ENCODE measurements at places on chromosomes 7 and 10.

- DNase-seq, result no peak
These were observed 37.1 kb downstream of the AP3M1 start for GRCh38 chr10:74113546-74113945.

- DNase-seq, result no peak
These were observed 91.4 kb upstream of the NEBL start for GRCh38 chr10:20988357-20988983.

DNA sequence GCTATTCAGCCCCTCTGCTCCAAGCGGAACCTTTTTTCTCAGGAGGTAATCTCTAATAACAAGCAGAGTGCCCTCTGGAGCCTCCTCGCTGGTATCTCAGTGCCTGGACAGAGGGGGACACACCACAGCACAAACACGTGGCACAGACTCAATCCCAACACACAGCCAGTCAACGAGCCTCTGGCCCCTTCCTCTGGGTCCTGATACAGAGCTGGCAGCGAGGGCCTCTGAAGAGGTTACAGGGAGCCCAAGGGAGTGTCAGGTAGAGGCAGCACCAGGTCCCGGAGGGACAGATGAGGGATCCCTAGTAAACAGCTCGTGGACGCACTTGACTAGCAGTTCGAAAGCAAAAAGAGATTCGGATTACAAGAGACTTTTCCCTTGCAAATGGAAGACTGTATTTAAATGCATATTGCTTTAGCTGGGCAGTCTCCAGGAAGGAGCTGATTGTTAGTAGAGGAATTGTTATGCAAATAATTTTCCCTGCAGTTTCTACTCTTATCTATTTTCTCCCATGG, 14.1 kb downstream of the CXCL12 start:
- no peak for DNase-seq

GRCh38 chr10:114824391-114824790, 2.8 kb downstream of the FHIP2A start:
- DNase-seq, result no peak

Data from GDM1 (cell line).